ENCODE measurements at places on chromosomes 5 and 9. TPM values are rescaled to one million over a fixed set of nuclear protein-coding genes. Genes with fewer than 3 reads are reported as not detected.
A peak's percentile ranks its signal among the peaks of the same experiment; 100 is the strongest.

GRCh38 chr5:592158-592557 lies 20.0 kb upstream of the CEP72 start:
- no peak for DNase-seq

Gene NR6A1
- total RNA-seq, result 1.0 TPM

GRCh38 chr9:3059781-3060468 lies 216.0 kb upstream of the PUM3 start:
- DNase-seq, result peak; percentile 59

DNA sequence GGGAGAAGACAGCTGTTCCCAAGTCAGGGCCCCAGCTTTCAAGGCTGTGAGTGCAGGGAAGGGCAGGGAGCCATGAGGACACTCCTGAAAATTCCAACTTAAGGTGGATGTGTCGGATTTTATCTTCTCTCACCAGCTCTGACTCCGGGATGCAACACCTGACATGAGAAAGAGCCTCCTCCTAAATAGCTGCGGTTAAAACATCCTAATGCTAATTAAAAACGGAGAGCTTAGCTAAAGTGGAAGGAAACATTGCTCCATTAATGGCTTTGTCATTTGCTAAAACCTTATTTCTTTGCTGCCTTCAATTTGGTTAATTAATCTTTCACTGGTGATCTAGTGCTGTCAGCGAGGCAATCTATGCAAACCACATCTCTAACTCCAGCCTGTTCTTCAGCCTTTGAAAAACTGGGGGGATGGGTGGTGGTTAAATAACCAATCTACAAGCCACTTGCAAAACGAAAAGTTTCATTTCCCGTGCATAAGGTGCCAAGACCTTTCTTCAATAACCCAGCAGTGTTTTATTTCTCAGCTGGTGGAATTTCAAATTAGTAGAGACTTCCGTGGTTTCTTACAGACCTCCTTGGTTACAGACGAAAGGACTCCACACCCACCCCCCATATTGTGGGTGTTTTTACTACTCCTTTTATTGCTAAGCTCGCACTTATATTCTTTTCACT lies 379.6 kb downstream of the MLLT3 start:
- DNase-seq, result no peak

DNA sequence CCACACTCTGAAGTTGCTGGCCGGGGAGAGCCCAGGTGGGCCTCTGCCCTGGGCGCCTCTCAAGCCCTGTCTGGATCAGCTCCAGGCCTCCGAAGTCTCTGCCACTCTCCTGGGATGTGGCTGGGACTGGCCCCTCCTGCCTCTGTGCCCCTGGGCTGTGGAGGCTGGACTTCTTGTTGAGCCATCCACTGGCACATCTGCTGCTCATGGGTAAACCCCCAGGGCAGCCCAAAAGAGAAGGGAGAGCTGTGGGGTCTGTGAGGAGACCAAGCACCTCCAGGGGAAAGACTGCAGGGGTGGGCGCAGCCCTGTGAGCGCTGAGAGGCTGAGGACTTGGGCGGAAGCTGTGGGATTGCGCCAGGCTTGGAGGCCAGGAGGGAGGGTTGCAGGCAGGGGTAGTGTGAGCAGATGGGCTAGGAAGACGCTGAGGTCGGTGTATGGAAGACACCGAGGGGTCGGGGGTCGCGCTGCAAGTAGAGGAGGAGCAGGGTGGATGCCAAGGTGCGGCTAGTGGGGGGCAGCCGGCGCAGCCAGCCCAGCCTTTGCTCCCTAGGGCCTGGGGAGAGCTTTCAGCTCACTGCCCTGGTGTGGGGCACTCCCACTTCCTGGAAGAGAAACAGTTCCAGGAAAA lies 118.1 kb downstream of the WNK2 start:
- no peak for DNase-seq

Gene S1PR3
- 6.5 TPM for total RNA-seq

Gene SPAAR
- total RNA-seq, result not detected

DNA sequence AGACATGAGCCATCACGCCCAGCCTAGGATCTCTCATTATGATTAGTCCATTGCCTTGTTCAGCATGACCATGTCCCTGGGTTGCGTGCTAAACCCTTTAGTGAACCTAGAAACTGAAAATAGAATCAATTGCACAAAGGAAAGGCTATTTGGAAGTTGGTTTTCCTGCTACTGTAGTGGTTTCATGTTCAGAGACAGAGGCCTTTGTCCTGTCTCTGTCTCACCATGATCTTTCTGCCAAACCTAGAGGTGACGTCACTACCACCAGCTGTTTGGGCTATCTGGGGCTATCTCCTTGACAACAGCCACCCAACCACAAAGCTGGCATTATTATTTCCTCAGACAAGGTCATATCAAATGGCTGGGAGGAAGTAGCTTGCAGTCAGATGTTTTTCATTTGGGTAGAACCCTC lies 4.0 kb upstream of the CDK5RAP2 start:
- DNase-seq, result peak; percentile 58

Gene DHX29
- 37.5 TPM for total RNA-seq

Gene ANKRD34B
- total RNA-seq, result not detected

DNA sequence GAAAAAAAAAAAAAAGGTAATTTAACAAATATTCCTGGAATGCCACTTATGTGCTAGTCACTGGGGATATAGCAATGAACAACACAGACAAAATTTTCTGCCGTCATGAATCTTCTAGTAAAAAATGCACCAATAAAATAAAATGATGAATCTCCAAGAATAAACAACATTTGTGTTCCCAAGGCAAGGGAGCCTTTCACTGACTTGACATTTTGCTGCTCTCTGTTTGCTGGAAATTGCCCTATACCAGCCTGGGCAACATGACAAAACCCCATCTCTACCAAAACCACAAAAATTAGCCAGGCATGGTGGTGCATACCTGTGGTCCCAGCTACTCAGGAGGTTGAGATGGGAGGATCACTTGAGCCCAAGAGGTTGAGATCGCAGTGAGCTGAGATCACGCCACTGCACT lies 64.5 kb upstream of the ERBIN start:
- peak; percentile 93 for DNase-seq

Data from foreskin keratinocyte (primary cell).